Natural killer cell (primary cell): ENCODE measurements at places on chromosomes 7 and 10. TPM values are rescaled to one million over a fixed set of nuclear protein-coding genes. Genes with fewer than 3 reads are reported as not detected.

PNLIPRP3 gene
- not detected for total RNA-seq

ITPRID1 gene
- total RNA-seq: not detected

CHST15 gene
- 8.7 TPM for total RNA-seq

AHCYL2 gene
- 14.5 TPM for total RNA-seq

IGFBP1 gene
- not detected for total RNA-seq

DENND2A gene
- not detected for total RNA-seq

DNAH11 gene
- total RNA-seq: 0.39 TPM

SFMBT2 gene
- total RNA-seq: 50.4 TPM

UFSP1 gene
- 1.9 TPM for total RNA-seq

APBB1IP gene
- 119 TPM for total RNA-seq

PPP1R17 gene
- total RNA-seq: not detected

SLC26A5 gene
- total RNA-seq: not detected

POU6F2 gene
- total RNA-seq: 0.29 TPM

MSMB gene
- not detected for total RNA-seq

TMEM236 gene
- 0.16 TPM for total RNA-seq

CLCN1 gene
- 0.19 TPM for total RNA-seq

TAS2R5 gene
- total RNA-seq: 1.3 TPM

CELF2 gene
- total RNA-seq: 295 TPM

CLDN4 gene
- 0.09 TPM for total RNA-seq

GPR141 gene
- 30.2 TPM for total RNA-seq

LRRC4 gene
- total RNA-seq: 1.8 TPM

ACTL6B gene
- total RNA-seq: not detected

SORCS1 gene
- total RNA-seq: not detected

RPA3 gene
- 14.2 TPM for total RNA-seq

CLEC2L gene
- total RNA-seq: not detected

FIGNL1 gene
- total RNA-seq: 12.6 TPM

FAM237B gene
- not detected for total RNA-seq

SPDYE5 gene
- total RNA-seq: not detected

NODAL gene
- total RNA-seq: not detected

FAM25A gene
- not detected for total RNA-seq

PRPS1L1 gene
- total RNA-seq: not detected

FOXI2 gene
- total RNA-seq: not detected

CALD1 gene
- total RNA-seq: 2.5 TPM

LRRD1 gene
- total RNA-seq: not detected

SORCS3 gene
- 0.09 TPM for total RNA-seq

MEOX2 gene
- not detected for total RNA-seq

RBP4 gene
- not detected for total RNA-seq

GPR37 gene
- not detected for total RNA-seq

UTF1 gene
- total RNA-seq: 0.31 TPM

PNLIP gene
- not detected for total RNA-seq

AGBL3 gene
- 2.3 TPM for total RNA-seq

SEC23IP gene
- 45.1 TPM for total RNA-seq

SVOPL gene
- not detected for total RNA-seq

DHTKD1 gene
- 14.8 TPM for total RNA-seq

CCL24 gene
- total RNA-seq: not detected

ANTXRL gene
- total RNA-seq: not detected

CRPPA gene
- total RNA-seq: 2.1 TPM

SPDYE9 gene
- not detected for total RNA-seq

SRRM3 gene
- not detected for total RNA-seq

SLC16A12 gene
- not detected for total RNA-seq

HTR7 gene
- not detected for total RNA-seq

CCDC3 gene
- total RNA-seq: 0.21 TPM

PPP1R3C gene
- not detected for total RNA-seq

MPP7 gene
- 21.0 TPM for total RNA-seq

SPDYE8 gene
- total RNA-seq: not detected

TBATA gene
- not detected for total RNA-seq
